ENCODE measurements at places on chromosomes 1 and 21. TPM values are rescaled to one million over a fixed set of nuclear protein-coding genes. Genes with fewer than 3 reads are reported as not detected.

The WDR64 gene
- total RNA-seq, result not detected

The ATP1A4 gene
- total RNA-seq, result 5.0 TPM

DNA sequence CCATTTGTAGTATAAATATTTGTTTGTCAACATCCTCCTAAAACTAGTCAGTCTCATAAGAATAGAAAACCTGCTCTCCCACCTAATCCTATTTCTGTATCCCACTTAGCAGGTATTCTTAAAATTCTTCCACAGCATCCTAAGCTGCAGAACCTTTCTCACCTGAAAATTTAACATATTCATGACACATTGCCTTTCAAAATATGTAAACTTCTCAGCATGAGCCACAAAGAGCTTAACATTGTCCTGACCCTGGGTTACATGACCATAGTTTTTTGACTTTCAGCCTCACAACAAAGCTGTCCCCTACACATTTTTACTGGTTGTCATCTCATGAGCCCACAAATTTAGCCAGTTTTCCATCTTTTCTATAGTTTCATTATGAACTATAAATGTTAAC, 712.1 kb downstream of the LTN1 start:
- no peak for DNase-seq

- peak; percentile 68 for DNase-seq
Measured at GRCh38 chr1:19676438-19676922, 11.8 kb downstream of the HTR6 start.

GRCh38 chr1:39668111-39668510, 3.8 kb downstream of the NT5C1A start:
- no peak for DNase-seq

- peak; percentile 46 for DNase-seq
Measured at GRCh38 chr1:214552174-214552608, 789 bp upstream of the PTPN14 start.

The CFHR5 gene
- not detected for total RNA-seq

DNA sequence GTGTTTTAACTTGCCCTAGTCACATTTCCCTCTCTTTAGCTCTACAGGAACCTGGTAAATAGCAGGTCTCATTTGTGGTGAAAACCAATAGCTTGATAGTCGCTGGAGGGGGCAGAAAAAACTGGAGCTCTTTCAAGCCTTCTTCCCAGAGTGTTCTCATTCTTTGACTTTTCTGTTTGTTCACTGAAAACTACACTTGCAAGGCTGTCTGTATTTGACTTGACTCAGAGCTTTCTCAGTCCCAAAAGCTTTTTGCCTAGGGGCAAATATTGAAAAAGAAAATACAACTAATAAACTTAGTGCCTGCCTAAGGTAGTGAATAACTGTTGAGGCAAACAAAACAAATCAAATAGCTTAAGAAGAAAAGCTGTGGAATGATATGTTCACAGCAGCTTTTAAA, 217.1 kb upstream of the CHRM3 start:
- DNase-seq, result no peak

- DNase-seq, result no peak
Measured at GRCh38 chr1:245682638-245683628, 528.1 kb downstream of the KIF26B start.

DNA sequence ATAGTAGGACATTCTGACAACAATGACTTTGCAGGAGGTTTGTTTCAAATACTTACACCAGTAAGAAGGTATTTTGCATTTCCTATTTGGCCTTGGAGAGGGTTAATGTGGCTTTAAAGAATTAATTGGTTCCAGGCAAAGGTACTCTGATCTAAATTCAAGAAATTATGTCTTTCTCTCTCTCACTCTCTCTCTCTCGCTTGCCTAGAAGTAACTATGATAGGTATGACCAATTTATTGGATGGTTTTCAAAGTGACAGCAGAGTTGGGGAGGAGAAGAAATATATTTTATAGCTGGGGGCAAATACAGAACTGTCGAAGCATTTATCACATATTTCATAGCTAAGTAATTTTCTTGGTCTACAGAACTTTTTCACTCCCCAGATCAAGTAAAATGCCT, 116.0 kb downstream of the ATP6V1G3 start:
- DNase-seq, result no peak

DNA sequence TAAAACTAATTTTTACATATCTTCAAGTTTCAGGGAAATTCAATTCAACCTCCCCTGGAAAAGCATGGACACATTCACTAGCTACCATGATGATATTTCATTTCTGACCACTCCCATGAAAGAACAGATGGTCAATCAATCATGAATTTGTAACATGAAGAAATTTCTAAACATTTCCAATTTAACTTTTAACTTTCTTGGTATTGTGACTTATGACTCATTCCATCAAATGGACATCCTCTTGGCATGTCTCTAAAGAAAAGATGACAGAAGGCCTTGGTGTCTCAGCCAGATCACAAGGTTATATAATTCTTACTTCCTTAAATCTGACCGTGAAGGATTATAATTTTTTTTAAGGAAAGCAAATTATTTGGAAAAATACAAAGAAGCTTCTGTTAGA, 10.5 kb upstream of the MCOLN3 start:
- DNase-seq, result no peak

The SMPDL3B gene
- not detected for total RNA-seq

DNA sequence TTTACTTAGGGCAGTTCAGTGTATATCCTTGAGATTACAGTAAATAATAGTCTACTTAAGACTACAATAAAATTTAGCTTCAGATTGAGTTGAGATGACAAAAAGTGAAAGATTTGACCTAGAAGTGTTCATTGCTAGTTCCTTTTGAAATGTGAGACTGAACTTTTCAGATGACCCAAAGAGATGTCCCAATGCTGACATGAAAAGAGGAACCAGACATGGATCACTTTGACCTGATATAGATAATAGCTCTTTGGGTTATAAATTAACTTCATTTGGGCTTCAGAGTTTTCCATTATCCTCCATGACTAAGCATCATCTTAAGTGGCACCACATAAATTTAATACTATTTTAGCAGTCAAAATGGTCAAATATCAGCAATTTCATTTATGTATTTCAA, 25.7 kb upstream of the OR10J5 start:
- DNase-seq, result no peak

DNA sequence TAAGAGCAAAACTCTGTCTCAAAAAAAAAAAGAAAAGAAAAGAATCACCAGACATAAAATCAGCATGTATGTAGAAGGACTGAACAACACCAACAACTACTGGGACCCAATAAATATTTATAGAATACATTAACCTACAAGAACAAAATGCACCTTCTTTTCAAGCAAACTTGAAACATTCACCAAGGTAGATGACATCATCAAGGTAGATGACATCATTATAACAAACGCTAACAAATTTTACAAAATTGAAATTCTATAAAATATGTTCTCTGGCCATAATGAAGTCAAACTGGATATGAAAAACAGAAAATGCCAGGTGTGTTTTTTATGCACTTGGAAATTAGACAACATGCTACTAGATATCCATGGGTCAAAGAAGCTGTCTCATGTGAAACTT, 220.2 kb upstream of the SNX7 start:
- no peak for DNase-seq

DNA sequence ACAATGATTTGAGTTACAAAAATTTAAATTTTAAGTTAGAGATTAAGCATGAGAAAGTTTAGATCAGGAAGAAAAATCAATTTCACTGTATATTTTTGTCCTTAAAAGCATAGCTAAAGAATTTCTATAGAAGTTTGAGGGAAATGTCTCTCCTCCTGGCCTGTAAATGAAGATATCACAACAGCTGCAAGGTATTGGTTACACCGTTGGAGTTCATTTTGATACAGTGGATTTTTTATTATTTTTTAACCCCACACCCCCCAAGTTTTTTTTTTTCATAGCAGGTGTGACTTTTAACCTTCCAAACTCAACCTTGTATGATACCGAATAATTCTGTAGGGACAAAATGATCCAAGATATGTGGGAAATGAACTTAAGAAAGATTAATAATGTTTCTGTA, 156.3 kb downstream of the DISP1 start:
- no peak for DNase-seq

The OR6K3 gene
- total RNA-seq, result not detected

GRCh38 chr1:160371346-160371631, 4.4 kb downstream of the NHLH1 start:
- DNase-seq, result no peak

DNA sequence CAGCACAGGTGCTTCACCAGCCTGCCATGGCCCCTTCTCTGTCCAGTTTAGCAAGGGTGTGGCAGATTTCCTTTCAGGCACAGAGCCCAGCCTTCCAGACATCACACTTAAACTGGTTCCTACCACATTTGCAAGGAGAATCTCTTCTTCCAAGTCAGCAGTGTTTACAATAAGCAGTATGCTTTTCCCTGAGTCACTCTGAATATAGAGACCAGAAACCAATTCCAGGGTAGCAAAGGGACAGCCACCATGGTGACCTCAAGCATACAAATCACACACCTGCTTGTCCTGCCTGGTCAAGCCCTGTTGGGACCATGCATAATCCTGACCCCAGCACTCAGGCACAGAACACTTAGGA, 8.7 kb upstream of the CBR3 start:
- DNase-seq, result no peak

DNA sequence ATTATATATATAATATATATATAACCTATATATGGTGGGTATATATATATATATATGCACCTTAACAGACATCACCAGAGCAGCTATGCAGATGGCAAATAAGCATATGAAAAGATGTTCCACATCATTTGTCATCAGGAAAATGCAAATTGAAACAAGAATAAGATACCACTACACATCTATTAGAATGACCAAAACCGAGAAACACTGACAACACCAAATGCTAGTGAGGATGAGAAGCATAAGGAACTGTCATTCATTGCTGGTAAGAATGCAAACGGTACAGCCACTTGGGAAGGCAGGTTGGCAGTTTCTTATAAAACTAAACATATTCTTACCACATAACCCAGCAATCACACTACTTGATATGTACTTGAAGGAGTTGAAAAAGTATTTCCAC, 219.8 kb upstream of the PRMT6 start:
- no peak for DNase-seq

DNA sequence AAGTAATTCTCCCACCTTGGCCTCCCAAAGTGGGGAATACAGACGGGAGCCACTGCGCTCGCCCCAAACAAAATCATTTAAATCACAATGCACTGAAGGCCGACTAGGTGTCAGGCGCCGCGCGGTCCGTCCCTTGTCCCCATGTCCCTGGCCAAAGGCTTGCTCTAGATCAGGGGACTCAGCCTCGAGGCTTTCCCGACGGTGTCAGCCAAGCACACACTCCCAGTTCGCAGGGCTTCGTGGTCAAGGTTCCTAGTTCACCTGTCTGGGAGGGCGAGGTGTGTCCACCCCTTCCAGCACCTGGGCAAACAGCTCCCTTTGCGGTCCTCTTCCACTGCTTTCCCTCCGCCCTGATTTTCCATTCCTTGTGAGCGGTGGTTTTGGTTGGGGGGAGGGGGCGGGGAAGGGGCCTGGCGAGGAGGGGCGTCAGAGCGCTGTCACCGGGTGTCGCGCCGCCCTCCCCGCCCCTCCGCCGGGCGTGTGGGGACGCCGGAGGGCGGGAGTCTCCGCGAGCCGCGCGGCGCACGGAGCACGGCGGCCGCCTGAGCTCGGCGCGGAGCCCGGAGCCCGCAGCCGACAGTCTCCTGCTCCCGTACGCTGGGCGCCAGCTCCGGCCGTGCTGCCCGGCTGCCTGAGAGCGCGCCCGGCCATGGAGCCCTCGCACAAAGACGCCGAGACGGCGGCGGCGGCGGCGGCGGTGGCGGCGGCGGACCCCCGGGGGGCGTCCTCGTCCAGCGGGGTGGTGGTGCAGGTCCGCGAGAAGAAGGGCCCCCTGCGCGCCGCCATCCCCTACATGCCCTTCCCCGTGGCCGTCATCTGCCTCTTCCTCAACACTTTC, at the start of gene STUM:
TSS of gene STUM (plus strand) at position 509 of the 838 bp plus-strand sequence. CDS start at position 650, 141 bp downstream.
- DNase-seq, result no peak

DNA sequence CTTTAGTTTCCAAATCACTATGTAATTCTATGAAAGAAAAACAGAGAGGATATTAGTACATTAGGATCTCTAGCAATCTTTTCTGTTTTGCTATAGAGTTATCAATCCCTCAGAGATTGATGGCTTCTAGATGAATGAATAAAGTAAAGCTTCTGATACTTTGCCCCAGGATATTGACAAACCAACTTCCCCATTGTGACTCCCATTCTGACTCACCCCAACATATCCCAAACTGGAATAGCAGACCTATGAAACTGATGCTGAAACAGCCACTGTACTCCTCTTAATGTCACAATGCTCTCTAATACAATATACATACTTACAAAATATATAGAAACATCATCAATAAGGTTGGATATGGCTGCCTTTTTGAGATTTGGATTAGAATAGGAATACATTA, 442.1 kb upstream of the NR5A2 start:
- DNase-seq, result no peak

DNA sequence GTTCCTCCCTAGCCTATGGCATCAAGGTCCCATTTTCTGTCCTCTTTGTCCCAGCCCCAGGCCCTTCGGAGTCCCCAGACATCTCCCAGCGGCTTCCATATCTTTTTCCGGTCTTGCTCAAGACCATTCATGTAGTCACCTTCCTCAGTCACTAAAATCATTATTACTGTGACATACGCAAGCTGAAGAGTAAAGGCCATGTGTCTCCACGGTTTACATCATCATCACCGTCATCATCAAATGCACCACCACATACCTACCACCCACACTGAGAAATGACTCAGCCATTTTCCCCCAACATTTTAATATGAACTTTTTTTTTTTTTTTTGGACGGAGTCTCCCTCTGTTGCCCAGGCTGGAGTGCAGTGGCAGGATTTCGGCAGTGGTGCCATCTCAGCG, 43.4 kb downstream of the FHAD1 start:
- DNase-seq, result no peak

GRCh38 chr1:66733348-66734017, 18.8 kb upstream of the DYNLT5 start:
- DNase-seq, result no peak

The CYP4A11 gene
- total RNA-seq, result 0.42 TPM

The LRRC71 gene
- 0.78 TPM for total RNA-seq

DNA sequence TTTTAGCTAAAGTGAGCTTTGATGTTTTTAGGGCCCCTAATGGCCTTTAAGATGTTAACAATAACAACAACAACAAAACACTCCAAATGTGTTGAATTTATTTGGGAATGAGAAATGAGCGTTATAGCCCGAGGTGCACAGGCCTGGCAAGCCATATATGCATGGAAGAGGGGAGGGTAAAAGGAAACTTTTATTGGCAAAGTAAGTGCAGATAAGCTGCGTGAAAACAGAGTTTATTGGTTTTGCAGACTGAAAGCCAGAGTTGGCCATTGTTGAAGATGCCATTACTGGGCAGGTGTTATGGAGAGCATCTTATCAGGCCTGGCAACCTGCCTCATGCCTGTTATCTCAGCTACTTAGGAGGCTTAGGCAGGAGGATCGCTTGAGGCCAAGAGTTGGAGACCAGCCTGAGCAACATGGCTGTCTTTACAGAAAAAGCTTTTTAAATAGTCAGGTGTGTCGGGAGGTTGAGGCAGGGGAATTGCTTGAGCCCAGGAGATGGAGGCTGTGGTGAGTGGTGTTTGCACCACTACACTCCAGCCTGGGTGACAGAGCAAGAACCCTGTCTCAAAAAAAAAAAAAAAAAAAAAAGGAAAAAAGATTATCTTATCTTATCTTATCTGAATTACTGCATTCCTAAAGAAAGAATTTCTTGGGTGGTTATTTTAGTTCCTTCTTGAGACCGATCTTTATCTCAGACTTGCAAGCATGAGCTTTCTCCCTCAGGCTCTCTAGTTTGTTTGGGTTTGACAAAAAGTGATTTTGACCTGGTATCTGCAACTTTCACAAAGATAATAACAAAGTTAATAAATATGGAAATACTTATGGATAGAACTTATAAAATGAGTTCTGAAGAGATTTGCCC, 1.7 kb downstream of the PATJ start:
- DNase-seq, result no peak

- no peak for DNase-seq
Measured at GRCh38 chr1:206963740-206964139, 6.5 kb downstream of the FCAMR start.

The ZFP69 gene
- 7.6 TPM for total RNA-seq

The LDLRAD2 gene
- total RNA-seq, result not detected
